ENCODE measurements at places on chromosomes 6 and 20.

- no peak for DNase-seq
These were observed 7.5 kb downstream of the BEND6 start for GRCh38 chr6:56962441-56962840.

DNA sequence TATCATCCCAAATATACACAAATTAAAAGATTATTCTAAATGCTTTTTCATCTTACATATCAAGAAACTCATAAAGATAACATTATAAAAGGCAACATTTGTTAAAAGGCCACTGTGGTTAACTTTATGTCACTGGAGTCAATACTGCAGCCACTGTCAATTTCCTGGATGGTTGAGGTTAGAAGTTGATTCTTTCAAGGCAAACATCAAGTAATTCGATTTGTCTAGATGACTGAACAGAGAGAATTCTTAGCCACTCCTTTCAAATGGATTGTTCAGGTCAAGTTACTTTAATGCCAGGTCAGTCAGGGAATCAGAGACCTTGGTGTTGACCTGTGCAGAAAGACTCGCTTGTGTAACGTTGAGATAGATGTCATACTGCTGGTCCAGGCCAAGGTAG is 44.4 kb upstream of the SIM1 start:
- DNase-seq = no peak

DNA sequence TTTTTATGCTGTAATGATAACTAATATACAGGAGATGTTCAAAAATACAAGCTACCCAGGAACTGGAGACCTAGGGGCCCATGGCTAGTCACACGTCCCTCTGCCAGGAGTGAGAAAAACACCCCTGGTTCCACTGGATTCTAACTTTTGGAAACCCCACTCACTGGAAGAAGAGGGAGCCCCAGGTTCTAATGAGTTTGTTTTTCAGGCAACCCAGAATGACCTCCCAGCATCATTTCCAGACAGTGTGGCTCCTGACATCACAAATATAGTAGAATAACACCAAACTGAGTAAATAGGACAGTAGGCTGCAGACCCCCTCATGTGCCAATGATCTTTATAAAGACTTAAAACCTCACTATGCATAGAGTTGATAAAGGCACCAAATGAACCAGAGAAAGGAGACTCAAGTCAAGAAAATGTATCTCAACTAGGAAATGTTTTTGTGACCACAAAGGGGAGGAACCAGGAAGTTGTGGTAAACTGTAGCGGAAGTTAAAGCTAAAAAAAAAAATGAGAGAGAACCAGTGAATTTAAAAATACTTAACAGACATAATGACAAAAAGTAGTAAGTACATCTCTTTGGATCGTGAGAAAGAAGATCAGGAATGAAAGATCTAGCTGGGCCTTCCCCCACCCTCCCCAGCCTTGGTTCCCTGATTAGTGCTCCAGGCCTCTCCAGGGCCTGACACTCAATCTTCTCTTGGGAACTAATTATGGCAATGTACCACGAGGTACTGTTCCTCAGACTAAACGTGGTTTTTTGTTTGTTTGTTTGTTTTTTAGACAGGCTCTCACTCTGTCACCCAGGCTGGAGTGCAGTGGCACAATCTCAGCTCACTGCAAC is 19.8 kb downstream of the HLA-E start:
- DNase-seq = no peak

DNA sequence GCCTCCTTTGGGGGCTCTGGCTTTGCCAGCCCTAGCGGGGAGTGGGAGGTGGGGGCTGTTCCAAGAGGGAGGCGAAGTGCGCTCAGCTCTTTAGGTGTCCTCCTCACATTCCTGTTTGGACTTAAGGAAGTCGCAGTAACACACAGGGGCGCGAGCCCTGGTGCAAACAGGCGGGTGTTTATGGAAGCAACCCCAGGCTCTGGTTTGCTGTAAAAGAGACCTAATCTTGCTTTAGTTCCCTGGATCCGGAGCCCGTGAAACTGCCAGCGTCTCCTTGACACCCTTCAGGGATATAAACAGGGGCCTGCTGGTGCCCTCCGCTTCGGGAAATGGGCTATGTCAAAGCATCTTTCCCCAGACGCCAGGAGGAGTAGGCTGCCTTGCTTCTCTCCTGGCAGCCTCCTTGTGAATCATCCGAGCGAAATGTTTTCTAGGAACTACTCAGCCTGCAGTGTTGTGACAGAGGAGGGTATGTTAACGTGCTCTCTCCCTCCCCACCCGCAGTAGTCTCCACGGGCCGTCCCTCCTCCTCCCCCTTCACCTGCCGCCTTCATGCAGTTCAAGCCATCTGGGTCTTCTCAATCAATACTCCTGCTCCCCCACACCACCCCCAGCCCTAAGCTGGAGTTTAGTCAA is 168.0 kb upstream of the LRFN2 start:
- DNase-seq = no peak

DNA sequence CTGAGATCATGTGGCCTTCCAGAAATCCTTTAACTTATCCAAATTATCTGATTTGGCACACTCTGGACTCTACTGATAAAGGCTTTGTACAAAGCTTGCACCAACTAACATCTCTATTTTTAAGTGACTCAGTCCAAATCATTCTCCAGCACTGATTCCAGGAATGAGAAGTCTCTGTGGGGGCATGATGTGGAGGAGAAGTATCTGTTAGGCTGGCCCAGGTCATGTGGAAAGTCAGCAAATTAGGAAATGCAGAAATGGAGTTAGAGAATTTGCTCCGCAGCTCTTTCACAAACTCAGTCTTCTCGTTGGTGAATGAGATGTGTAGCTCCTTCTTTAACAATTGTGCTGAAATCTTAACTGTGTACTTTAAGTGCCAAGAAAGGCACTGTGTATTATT is 165.7 kb downstream of the ZNF217 start:
- no peak for DNase-seq

GRCh38 chr6:80639181-80639629 is 532.7 kb downstream of the BCKDHB start:
- no peak for DNase-seq

DNA sequence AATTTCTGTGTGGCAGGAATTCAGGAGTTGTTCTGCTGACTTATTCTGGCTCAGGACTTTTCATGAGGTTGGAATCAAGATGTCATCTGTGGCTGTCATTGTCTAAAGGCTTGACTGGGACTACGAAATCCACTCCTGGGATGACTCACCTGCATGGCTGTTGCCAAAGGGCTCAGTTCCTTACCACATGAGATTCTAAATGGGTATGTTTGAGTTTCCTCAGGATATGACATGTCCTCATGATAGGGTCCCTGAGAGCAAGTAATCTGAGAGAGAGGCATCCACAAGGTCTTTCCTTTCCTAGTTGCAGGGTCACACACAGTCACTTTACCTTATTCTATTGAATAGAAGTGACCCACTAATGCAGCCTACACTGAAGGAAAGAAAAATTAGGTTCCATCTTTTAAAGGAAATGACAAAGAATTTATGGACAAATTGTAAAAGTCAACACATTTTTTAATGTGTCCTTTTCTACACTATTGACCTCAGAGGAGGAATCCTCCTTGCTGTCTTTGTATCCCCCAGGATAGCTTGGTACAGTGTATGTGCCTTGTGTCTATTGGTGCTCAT is 1025.0 kb upstream of the GJE1 start:
- DNase-seq = no peak

- no peak for DNase-seq
These were observed 56.0 kb downstream of the TGM2 start for GRCh38 chr20:38108986-38109541.

- DNase-seq = no peak
These were observed 147.9 kb downstream of the TFAP2B start for GRCh38 chr6:50966532-50966931.

- DNase-seq = no peak
These were observed 5.1 kb downstream of the CDKAL1 start for GRCh38 chr6:20539387-20539786.

- DNase-seq = no peak
These were observed 21.5 kb downstream of the CST5 start for GRCh38 chr20:23857962-23858595.

DNA sequence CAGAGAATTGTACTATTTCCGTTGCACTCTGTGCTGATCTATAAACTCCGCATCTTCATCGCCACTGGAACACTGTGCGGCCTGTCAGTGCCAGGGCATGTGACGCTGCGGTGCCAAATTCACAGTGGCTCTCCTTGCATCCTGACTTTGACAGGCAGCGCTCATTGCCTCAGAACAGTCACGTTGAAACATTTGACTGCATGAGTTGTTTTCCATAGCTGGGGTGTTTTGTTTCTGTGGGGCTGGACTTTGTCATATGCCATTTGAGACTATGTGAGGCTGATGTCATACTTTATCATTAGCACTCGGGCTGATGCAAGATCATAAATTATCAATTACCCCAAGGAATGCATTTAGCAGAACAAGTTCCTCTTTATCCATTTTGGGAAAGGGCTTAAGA is 32.7 kb downstream of the CFAP61 start:
- no peak for DNase-seq

- no peak for DNase-seq
These were observed 77.9 kb upstream of the RALY start for GRCh38 chr20:33915726-33916331.

GRCh38 chr6:166488076-166488685 is 98.3 kb downstream of the RAMACL start:
- no peak for DNase-seq

DNA sequence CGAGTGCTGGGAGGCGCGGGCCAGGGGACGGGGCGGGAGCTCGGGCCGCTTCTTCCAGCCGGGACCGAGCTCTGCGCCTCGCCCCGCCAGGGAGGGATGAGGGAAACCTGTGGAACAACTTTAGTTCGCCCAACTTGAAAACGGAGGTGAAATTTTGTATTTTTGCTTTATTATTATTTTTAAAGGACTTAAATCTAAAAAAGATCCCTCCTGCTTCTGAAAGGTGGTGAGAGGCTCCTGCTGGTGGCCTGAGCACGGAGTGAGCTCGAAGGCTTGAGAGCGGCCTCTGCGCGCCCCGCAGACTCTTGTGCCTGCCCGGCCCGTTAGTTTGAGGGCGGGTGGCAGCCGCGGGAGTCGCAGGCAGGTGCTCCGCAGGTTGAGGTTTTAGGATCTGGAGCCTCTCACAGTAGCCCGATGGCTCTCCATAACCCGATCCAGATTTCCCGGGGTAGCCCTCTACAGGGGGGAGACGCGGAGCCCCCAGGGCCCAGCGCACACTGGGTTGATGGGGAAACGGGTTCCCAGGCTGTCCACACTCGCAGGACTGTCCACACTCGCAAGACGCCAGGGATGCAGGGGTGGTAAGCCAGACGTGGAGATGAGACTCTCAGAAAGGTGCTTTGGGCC is 46.2 kb upstream of the SUPT3H start:
- DNase-seq = peak; percentile 23

GRCh38 chr6:153099636-153100035 is 31.4 kb downstream of the RGS17 start:
- no peak for DNase-seq

DNA sequence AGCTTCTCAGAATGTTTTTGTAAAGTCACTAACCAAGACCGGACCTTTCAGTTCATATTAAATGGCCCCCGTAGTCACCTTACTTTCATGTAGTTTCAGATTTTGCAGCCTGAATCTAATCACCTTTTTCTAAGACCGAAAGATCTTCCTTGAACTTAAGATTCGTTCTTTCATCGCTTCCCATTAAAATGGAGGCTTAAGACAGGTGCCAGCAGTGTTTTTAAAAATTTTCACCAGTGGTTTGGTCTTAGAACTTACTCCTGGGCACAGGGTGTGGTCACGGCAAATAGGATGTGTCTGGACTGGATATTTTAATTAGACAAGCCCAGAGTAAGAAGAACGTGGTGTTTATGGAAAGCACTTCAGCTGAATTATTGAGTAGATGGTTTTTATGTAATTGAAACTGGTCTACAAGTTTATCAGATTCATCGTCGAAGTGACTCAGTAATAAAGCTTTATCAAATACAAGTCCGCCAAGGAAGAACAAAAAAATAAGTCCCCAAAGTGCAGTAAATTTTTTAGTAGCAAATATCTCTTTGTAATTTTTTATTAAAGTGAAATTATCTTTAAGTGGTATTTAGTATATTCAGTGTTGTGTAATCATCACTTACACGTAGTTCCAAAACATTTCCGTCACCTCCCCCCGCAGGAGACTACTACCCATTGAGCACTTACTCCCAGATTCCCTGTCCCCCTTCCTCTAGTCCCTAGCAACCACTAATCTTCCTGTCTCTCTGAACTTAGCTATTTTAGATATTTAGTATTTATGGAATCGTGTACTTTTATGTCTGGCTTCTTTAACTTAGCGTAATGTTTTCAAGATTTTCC is 868 bp downstream of the SRSF3 start:
- no peak for DNase-seq

DNA sequence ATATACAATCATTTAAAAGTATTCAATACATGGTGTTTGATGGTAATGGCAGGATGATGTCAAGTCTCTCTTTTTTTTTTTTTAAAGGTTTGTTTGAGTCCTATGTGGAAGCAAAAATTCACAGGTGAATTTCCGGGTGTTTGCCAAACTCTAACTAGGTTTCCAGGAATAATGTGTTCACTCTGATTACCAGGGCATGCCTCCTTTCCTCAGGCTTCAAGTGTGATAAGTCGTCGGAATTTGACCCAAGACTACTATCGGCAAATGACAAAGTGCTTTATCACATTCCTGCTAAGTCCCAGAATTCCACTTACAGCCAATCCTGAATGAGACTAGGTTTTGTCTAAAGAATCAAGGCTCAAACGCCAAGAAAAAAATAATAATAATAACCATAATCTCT is 7.3 kb downstream of the OARD1 start:
- DNase-seq = no peak

DNA sequence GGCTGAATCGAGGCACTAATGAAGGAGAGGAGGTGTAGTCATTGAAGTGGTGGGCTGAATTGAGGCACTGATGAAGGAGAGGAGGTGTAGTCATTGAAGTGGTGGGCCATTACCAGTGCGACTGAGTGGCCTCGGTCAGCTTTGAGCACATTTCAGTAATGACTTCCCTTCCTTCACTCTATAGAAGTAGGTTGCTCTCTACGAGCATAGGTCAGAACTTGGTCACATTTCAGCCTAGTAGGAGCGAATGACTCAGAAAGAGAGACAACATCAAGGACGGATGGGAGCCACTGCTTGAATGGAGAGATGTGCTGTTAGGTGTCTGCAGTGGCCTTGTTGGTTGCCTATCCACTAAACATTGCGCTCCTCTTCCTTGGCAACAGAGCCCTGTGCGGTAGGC is 39.5 kb downstream of the ZDHHC14 start:
- DNase-seq = no peak

DNA sequence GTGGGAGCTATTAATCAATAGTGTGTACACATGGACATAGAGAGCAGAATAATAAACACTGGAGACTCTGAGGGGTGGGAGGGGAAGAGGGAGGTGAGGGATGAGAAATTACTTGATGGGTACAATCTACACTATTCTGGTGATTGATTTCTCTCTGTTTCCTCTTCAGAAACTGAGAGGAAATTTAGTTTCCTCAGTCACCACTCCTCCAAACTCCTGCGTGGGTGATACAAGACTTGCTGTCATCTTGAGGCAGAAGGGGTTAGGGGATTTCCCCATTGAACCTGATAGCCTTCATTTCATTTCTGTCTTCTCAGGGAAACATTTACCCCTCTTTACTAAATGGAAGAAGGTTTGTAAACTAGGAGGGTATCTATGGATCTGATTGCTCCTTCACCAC is 84.3 kb upstream of the ESR1 start:
- no peak for DNase-seq

DNA sequence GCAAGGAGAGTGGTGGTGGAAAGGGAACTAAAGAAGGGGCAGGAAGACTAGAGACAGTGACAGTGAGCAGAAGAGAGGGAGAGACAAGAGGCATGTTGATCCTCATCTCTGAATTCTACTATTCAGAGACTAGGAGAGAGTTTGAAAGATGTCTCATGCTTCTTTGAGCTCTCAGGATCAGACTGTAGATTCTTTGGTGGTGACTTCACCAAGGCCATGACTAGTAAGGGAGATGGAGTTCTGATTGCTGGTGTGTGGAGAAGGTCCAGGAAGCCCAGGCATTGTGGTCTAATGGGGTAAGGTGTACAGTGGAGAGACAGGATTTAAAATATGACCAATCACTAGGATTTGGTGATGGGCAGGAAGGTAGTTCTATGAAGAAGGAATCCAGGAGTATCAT is 713 bp downstream of the WFDC9 start:
- no peak for DNase-seq
